ENCODE measurements at places on chromosomes 5 and 9. TPM values are rescaled to one million over a fixed set of nuclear protein-coding genes. Genes with fewer than 3 reads are reported as not detected.

The SAP30L gene
- 43.2 TPM for total RNA-seq

The PCDHGA4 gene
- 3.9 TPM for total RNA-seq

The FOXB2 gene
- not detected for total RNA-seq

The STRBP gene
- 24.7 TPM for total RNA-seq

GRCh38 chr9:101324245-101324804 lies 60.5 kb downstream of the BAAT start:
- H3K36me3 ChIP-seq, result no peaks in the 10 kb centered on the region
- no peak for DNase-seq
- H3K4me3 ChIP-seq, result no peak overlapping the region
- H3K27ac ChIP-seq, result peak overlapping the region; percentile 39

DNA sequence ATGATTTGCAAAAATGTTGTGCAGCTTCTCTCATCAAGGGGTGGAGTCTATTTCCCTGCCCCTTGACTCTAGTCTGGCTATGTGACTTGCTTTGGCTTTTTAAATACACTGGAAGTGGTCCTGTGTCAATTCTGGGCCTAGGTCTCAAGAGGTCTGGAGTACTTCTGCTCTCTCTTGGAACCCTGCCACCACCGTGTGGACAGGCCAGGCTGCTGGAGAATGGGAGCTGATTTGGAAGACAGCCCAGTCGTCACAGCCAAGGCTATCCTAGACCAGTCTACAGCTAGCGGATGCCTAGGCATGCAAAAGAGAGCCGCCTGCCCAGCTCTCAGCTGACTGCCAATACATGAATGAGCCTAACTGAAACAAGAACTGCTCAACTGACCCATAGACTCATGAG lies 56.7 kb upstream of the CLINT1 start:
- peaks cover 43% of the 10 kb centered on the region for H3K4me1 ChIP-seq
- peak overlapping the region; percentile 34 for H3K27ac ChIP-seq
- H3K4me3 ChIP-seq, result no peak overlapping the region
- peak; percentile 90 for DNase-seq

DNA sequence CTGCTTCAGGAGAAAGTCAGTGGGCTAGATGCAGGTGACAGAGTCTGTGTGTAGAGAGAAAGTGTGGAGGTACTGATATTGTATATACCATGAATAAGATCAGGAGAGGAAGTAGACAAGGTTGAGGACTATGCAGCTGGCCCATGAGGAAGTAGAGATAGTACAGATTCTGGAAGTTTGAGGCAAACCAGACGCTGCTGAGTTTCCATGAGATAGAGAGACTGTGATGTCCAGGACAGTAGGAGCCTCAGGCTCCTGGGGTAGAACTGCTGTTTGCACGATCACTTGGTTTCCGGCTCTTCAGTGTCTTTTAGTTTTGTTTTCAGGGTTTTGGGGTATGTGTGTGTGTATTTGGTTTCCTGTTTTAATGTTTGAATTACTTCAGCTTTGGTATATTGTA lies 13.6 kb downstream of the OTULINL start:
- H3K4me3 ChIP-seq, result no peak overlapping the region
- H3K4me1 ChIP-seq, result peaks cover 29% of the 10 kb centered on the region
- no peaks in the 10 kb centered on the region for H3K27me3 ChIP-seq
- peak overlapping the region; percentile 61 for H3K27ac ChIP-seq
- DNase-seq, result no peak
